ENCODE measurements at places on chromosomes 16 and 17.

- DNase-seq, result no peak
These were observed 52.8 kb downstream of the TOX3 start for GRCh38 chr16:52494145-52494544.

- DNase-seq, result no peak
These were observed 98.7 kb downstream of the NPIPB11 start for GRCh38 chr16:29307598-29308507.

DNA sequence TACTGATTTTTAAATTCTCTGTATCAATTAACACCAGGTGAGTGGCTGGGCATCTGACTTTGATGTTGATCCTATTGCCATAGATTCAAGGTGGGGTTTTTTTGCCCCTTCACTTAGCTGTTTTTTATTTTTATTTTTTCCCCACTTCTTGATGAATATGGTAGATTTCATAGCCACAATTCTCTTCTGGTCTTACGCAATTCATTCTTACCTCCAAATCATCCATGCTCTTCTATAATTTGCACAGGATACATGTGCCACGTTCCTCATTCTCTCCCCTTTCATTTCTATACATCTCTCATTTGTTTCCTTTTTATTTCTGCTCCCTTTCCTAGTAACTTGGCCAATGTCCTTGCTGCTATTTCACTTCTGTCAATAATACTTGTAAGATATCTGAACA, 14.9 kb upstream of the HS3ST4 start:
- DNase-seq, result no peak

DNA sequence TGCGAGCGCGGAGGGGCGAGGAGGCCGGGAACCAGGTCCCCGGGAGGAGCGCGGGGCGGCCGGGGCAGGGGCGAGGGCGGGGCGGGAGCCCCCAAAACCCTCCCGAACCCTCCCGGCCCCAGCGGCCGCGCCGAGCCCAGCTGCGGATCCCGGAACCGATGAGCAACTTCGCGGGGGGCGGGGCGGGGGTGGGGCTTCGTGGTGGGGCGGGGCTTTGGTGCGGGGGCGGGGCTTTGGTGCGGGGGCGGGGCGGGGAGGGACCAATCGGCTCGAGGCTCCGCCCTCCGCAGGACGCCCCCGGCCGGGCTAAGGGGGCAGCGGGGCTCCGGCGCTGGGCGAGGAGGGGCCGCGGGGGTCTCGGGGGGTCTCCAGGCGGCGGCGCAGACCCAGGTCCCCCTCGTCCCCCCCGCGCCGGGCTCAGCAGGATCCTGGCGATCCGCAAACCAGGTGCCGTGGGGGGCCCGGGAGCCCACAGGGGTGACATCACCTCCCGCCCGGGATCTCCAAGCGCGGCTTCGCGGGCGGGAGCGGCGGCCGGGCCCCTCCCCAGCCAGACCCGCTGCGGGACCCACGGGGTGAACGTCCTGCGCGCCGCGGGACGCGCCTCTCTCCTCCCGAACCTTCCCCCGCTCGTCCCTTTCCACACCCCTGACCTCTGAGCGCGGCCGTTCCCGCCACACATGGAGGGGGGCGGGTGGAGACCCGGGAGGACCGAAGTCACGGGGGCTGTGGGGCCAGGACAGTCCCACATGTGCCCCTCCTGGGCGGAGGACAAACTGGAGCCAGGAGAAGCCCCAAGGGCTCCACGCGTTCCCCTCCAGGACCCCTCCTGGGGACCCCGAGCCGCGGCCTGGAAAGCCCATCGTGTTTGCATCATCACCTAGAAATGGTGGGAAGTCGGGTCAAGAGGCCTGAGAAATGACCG, at the start of gene ABR:
TSS of gene ABR (minus strand) at position 164 of the 925 bp plus-strand sequence. CDS start 254 bp downstream, outside the sequence.
- no peak for DNase-seq

- no peak for DNase-seq
These were observed 142.3 kb upstream of the ZFHX3 start for GRCh38 chr16:73190256-73190655.

- DNase-seq, result no peak
These were observed 461.0 kb upstream of the C16orf82 start for GRCh38 chr16:26605626-26606271.

GRCh38 chr16:23523321-23523720, 13.0 kb upstream of the GGA2 start:
- DNase-seq, result no peak

- no peak for DNase-seq
These were observed 6.2 kb downstream of the CYBC1 start for GRCh38 chr17:82444284-82444893.

DNA sequence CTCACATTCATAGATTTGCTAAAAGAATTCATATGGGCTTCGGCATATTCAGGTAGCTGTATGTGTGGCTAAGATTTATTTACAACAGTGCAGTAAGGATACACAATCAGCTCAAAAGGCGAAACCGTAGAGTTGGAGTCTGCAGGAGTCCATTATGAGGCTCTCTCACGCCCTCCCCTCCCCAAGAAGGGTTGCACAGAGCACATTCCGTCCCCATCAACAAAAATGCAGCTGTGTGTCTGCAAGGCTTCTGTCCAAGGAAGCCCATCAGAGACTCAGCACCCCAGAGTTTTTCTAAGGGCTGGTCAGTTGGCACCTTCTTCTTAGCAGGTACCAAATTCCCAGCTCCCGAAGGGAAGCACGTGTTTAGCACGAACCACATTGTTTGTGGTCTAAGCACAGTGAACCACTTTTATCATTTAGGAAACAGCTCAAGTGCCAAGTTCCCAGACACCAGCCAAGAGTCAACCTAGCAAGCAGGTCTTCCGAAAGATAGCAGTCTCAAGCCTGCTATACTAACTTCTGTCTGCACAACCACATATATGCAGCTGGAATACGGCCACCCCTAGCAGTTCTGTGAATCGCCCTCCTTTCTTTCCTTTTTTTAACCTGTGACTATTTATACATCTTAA, 28.5 kb upstream of the MEAK7 start:
- peak; percentile 9 for DNase-seq

DNA sequence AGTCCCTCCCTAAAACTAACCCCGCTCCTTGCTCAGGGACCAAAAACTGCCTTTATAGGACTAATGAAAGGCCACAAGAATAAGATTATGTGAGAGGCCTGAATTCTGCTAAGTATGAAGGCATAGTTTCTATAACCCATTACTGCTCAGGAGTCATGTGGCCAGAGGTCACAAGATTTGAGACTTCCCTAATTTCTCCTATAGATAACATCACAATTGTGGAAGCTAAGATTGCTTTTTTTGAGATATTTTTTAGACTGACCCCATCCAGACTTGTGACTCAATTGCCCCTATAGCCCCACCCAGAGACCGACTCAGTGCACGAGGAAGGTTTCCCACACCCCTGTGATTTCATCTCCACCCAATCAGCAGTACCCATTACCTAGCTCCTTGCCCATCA, 504.1 kb upstream of the GOT2 start:
- no peak for DNase-seq

Measured in gastrocnemius medialis (tissue), 4 donors.